ENCODE measurements at places on chromosomes 4 and X. TPM values are rescaled to one million over a fixed set of nuclear protein-coding genes. Genes with fewer than 3 reads are reported as not detected.

The POU3F4 gene
- 0.03 TPM for total RNA-seq

The UGDH gene
- 337 TPM for total RNA-seq

The FDCSP gene
- total RNA-seq, result not detected

The SPANXB1 gene
- not detected for total RNA-seq

The RHOXF2 gene
- not detected for total RNA-seq

The USP17L20 gene
- not detected for total RNA-seq

The HUWE1 gene
- total RNA-seq, result 104 TPM

The PLP1 gene
- 1.8 TPM for total RNA-seq

The CT45A2 gene
- not detected for total RNA-seq

The SSX4 gene
- not detected for total RNA-seq

The CLNK gene
- total RNA-seq, result not detected

The SERPINA7 gene
- 43.1 TPM for total RNA-seq

The CNKSR2 gene
- total RNA-seq, result 10.3 TPM

The HCFC1 gene
- 11.6 TPM for total RNA-seq

The IL3RA gene
- 1.6 TPM for total RNA-seq

The POF1B gene
- total RNA-seq, result 33.4 TPM

The CTAG1A gene
- not detected for total RNA-seq

The PPM1K gene
- 20.0 TPM for total RNA-seq

The SOX3 gene
- total RNA-seq, result not detected

The CTAG1B gene
- total RNA-seq, result not detected

The TLR6 gene
- 1.1 TPM for total RNA-seq

The PCGF3 gene
- 43.5 TPM for total RNA-seq

The EGFL6 gene
- 115 TPM for total RNA-seq

All from hepatocyte (in vitro differentiated cells).